HAP-1 (cell line): ENCODE measurements at places on chromosomes 6 and 20.

- no peak for DNase-seq
Observed at GRCh38 chr6:106525882-106526275, 103.4 kb downstream of the RTN4IP1 start.

- no peak for DNase-seq
Observed at GRCh38 chr20:41395667-41396664, 29.3 kb upstream of the EMILIN3 start.

- no peak for DNase-seq
Observed at GRCh38 chr6:44921798-44922197, 406.3 kb upstream of the RUNX2 start.

- DNase-seq, result no peak
Observed at GRCh38 chr20:61580958-61581824, 329.1 kb downstream of the CDH4 start.
